ENCODE measurements at places on chromosomes 1 and 21.

DNA sequence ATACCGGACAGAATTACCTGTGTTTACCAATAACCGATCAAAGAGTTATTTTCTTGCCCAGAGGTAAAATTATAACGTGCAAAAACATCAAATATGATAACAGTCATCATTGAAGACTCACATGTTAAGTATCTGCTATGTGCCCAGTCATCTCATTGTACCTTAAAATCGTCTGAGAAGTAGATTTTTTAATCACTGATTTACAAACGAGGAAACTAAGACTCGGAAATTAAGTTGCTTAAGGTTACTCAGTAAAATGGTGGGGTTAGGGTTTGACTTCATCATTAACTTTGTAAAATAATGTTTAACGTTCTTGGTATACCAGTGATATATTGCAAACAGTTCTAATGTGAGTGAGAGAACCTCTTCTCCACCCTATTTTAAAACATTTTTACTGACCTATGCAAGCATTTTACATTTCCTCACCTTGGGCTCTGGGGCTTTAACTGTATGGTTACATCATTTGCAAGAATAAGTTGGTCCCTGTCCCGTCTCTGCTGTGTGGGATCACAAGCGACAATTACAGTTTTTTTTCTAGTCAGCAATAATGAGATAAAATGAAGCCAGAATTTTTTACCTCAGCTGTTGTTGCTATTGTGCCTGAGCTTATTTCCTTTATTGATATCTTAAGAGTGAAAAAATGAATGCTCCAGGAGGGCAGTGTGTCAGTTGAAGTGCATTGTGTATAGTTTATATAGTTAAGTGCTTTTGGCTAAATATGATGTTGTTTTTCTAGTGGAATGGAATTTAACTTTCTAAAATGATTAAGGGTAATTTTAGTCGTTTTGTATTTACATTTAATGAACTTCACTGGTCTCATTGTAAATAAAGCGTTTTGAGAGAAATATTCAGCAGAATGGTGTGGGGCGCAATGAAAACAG is 2.7 kb downstream of the RPRD2 start:
- DNase-seq, result no peak

DNA sequence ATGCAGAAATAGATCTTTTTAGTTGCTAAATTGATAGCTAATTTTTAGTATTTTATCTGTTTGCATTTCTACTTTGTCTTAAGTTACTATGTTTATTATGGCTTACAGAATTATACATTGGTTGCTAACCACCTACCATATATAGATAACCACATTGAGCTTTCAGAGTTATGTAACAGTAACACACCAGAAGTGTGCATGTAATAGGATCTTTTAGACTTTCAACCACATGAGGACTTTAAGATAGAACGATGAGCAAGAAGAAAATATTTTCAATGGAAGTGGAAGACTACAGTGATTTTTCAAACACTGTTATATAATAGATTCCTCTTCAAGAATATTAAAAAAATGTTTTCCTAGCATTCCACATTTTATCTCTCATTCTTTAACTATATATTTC is 28.8 kb downstream of the TOR1AIP1 start:
- no peak for DNase-seq

DNA sequence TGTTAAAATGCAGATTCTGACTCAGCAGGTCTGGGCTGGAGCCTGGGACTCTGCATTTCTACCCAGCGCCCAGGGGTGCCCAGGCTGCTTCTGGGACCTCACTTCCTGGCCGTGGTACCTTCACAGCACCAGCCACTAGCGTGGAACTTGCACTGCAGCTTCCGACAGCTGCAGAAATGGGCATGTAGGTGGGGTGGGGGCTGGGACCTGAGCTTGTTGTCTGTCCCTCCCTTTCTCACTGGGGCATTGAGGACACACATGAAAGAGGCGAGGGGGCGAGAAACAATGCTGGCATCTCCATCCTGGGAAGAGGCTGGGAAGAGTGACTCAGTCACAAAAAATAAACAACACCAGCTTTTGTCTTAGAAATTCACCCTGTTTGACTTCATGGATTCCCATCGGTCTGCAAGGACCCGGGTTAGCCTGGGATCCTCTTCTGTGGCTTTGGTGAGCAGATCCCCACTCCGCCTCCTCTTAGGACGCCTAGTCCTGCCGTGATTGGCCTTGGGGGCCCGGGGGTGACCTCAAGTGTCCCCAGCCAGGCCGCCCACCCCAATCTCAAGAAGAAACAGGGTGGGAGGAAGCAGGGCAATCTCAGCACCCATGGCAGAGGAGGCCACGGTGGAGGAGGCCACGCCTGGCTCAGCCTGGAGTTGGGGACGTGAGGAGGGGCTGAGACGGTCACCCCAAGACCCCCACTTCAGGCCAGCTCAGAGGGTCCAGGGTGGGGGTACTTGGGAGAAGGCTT is 29.9 kb upstream of the POFUT2 start:
- no peak for DNase-seq

DNA sequence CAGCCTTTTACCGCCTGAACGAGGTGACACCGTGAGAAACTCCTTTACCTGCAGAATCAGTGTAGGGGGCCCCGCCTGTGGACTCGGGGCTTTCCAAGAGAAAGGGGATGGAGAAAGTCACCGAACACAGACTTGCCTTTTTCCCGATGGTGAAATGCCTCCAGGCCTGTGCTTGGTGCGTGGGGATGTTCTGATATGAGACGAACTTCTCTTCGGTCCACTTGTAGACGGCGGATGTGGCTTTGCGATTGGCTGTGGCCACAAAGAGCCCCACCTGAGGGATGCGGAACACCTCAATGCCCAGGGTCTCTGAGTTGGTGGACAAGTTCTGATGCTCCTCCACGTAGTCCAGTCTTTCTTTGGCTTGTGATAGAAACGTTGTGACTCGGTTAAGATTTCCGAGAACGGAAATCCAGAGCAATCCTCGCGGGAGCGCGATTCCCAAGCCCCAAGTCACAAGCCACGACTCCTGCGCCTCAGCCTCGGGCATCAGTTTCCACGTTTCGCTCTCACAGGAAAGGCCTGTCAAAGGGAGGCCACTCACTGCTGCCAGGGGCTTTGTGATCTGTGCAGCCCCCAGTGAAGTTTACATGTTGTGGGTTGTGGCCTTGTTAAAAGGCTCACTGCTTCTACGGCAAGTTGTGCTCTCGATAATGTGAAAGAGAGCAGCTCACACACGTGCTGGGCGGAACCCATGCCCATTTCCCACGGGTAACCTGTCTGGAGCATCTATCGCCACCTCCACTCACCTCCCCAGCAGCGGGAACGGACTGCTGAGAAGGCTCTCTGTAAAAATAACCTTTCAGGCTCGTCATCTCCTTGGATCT is 12.6 kb downstream of the KRTAP10-1 start:
- no peak for DNase-seq

DNA sequence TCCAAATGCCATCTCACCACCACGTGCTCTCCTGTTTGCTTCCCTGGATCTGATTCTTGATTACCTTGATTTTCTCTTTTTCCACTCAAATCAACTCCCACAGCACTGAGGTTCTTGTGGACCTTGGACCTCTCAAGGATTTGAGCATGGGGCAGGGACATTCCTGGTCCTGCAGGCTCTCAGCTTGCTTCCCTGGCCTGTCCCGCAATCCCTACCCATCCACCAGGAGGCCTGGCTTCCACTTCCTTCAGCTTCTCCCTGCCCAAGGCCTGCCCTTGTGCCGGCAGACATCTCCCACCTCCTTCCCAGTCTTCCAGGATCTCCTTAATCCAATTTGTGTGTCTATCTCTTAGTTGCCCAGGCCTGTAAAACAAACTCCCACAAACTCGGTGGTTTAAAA is 21.6 kb downstream of the PLA2G2A start:
- no peak for DNase-seq

GRCh38 chr1:211327346-211327921 is 801 bp downstream of the TRAF5 start:
- DNase-seq, result no peak

- DNase-seq, result no peak
Observed at GRCh38 chr1:21586222-21586621, 77.0 kb downstream of the ALPL start.

Data from activated T-helper 1 cell treated with anti-CD3 and anti-CD28 coated beads, Interleukin-2, amount 50 U/mL, for 16 hours (primary cell).